Adipocyte (in vitro differentiated cells): ENCODE measurements at places on chromosomes 2 and 18.
A peak's percentile ranks its signal among the peaks of the same experiment; 100 is the strongest.

GRCh38 chr2:214946949-214947348 is 137.5 kb upstream of the BARD1 start:
- DNase-seq = no peak

DNA sequence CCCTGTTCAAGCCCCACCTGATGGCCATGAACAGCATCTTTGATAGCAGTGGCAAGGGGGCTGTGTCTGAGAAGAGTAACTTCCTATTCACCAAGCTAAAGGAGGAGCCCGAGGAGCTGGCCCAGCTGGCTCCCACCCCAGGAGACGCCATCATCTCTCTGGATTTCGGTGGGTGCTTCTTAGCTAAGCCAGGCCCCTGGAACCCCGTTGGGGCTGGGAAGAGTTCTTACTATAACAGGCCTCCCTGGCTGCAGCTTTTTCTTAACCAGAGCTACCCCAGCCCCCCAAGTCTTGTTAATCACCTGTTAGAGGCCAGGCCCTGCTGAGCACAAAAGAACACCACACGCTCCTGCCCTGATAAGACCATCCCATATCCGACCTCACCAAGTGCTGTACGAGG is 79.4 kb downstream of the EPAS1 start:
- no peak for DNase-seq

GRCh38 chr2:105747991-105748390 is 3.3 kb downstream of the NCK2 start:
- DNase-seq = no peak

- DNase-seq = no peak
These were observed 134.8 kb upstream of the FSHR start for GRCh38 chr2:49288902-49289700.

DNA sequence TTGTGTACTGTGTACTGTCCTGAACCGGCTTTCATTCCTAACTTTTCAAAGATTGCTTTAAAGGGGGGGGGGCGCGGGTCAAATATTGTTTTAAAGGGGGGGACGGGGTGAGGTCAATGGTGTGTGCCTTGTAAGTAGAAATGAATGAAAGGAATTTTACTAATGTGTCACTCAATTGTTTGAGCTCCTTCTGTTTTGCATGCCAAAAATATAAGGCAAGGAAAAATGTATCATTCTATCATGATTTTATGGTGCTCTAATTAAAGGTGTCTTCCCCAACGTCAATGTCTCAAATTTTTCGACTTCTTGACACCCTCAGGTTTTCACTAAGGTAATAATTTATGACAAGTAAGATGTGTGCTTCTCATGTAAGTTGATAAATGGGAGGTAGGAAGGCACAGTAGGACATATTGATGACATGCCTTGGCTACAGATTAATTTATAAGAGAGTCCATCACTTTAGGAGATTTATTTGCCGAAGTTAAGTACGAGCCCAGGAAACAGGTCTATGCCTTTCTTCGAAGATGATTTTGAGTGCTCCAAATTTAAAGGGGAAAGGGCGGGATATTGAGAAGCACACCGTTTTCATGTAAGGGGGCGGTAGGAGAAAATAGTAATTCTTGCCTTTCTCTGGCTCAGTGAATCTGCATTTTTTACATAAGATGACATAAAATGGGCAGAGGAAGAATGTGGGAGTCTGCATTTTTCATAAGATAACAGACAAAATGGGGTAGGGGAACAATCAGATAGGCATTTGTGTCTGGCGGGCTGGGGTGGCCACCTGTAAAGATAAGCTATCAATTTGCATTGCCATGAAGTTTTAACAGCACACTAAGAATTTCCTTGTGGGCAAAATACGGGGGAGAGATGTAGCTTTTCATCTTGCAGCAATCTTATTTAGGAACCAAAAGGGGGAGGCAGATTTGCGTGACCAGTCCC is 1.2 kb upstream of the TRAPPC8 start:
- DNase-seq = no peak

DNA sequence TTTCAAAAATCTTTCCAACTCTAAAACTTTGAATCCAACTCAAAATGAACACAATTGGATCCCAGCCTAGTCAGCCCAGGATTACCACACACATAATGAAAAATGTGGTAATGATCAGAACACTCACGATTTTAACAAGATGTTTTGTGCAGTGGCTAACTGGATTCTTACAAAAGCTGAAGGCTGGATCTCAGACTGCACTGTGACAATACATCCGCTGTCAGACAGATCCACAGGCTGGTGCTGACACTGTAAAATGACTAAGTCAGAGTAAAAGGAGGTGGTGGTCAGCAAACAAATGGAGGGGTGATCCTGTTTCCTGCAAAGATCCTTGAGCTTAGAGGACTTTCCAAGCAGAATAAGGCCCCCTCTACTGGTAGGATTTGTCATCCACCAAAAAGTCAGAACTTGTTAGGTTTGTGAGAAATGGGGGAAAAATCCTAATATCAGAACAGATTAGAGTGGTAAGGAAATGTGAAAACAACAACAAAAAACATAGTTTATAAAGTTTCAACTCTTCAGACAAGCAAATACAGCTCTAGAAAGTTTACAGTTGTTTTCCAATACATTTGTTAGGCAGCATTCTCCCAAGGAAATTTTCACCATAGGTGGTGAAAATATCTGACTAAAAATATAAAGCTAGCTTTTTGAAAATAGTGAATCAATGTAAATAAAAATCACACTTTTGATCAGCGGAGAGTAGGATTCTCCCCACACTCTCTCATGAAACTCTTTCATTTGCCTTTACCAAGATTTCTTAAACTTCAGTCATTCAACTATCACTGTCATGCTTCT is 211.9 kb downstream of the AGPS start:
- peak; percentile 89 for DNase-seq

DNA sequence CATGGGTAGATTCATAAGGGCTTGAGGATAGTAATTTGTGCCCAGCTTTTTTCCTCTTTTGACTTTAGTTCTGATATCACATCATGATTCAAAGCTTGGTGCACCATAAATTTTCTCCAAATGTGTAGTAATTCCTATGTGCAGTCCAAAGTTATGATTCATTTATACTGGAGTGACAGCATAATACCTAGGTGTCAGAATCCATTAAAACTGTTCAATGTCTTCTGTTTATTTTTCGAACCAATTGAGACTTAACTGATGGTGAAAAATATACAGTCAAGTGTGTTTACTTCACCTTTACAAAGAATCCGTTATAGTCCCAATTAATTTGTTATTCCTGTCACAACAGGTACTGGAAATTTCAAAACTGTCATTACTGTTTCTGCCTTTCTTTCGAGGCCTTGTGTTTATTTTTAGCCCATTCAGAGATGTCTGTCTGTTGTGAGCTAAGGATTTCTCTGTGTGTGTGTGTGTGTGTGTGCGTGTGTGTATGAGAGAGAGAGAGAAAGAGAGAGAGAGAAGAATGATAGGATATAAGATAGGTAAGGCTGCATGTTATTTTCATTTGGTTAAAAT is 389.7 kb upstream of the ATP5MC3 start:
- peak; percentile 43 for DNase-seq

DNA sequence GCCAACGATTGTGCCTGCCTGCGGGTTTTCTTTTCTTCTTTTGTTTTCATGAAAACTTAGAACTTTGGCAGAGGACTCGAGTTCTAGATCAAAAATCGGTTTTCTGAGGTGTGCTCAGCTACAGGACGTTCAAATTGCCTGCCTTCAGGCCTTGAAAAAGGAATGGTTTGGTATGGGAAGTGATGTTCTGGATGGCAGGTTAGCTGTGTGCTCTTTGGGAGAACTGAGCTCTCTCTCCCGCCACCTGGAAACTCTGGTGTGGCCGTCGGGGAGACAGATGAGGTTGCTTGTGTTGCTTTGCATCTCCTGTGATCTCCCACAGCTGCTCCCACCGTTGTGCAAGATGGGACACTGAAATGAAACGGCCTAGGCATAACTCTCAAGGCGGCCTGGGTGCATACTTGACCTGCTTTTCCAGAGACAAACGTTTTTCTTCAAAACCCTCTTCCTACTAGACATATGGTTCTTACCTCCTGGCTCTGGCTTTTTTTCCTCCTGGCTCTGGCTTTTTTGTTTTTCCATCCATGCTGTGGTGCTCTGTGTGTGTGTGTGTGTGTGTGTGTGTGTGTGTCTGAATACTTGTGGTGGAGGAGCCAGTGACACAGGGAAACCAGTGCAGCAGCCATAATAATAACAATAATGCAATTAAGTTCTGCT is 2.0 kb downstream of the FMNL2 start:
- peak; percentile 60 for DNase-seq

DNA sequence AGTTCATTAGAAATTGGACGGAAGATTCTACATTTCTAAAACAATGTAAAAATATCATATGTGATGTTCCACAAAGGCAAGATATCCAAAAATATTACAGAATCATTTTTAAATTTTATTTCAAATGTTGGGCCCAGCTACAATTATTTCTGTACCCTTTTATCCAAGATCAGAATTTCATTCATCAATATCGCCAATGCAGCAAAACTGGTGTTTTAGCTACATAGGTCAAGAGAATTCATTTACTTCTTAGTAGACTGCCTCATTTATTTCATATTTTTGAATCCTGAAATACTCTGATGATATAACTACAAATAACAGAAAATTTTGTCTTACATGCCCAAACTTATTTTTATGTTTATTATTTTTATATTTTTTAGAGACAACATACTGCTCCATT is 143.1 kb downstream of the CMPK2 start:
- no peak for DNase-seq

GRCh38 chr18:59565957-59566356 is 131.3 kb downstream of the CCBE1 start:
- no peak for DNase-seq

GRCh38 chr2:120314690-120315366 is 31.1 kb upstream of the INHBB start:
- no peak for DNase-seq

DNA sequence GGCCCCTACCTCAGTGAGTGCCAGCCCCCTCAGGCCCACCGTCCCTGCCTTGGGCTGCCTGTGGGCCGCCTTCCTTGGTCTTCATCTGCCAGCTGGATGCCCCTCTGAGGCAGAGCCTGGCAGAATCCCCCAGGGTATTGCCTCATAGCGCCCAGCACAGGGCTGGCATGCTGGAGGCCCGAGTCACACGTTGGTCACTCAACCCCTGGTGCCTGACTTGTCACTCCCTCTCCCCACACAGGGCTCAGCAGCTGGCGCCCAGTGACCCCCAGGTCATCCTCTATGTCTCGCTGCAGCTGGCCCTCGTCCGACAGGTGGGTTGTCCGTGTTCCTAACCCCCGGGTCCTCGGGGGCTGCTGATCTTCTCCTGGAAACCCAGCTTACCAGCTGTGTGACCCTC is 108.4 kb upstream of the MCFD2 start:
- no peak for DNase-seq

GRCh38 chr2:27502142-27502541 is 5.5 kb downstream of the GCKR start:
- DNase-seq = no peak

DNA sequence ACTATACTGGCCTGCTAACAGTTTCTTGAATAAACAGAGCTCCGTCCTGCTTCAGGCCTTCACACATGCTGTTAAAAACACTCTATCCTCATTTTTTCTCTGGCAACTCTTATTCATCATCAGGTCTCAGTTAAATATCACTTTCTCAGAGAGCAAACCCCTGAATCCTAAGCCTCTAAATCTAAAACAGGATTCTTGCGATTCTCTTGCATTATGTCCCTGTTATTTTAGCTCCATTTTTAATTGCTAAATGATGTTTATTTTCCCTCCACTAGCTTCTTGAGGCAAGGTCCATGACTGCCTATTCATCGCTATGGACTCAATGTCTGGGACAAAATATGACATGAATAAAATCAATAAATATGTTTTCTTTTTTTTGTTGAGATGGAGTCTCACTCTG is 190.7 kb upstream of the SMAD7 start:
- peak; percentile 11 for DNase-seq

- DNase-seq = peak; percentile 31
These were observed at the start of gene SH3YL1 for GRCh38 chr2:263774-264492. Gene SH3YL1 (minus strand): TSS chr2:264032. CDS start chr2:263984, 48 bp downstream.

DNA sequence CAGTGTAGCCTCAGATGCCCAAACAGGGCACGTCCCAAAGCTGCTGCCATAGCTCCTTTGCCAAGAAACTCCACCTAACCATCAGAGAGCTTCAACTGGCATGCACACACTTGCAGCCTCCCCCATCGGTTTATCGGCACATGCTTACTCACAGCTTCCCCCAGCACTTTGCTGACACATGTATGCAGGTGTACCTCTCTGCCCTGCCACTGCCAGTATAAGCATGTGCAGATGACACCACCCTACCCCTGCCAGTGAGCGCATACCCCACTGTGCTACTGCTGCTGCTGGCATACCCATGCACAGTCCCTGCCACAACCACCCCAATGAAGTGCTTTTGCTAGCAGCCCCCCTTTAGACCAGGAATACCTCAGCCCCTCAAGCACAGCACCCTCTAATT is 1231.0 kb downstream of the DSC3 start:
- no peak for DNase-seq

- DNase-seq = no peak
These were observed 264.1 kb downstream of the CDH20 start for GRCh38 chr18:61597316-61597715.

DNA sequence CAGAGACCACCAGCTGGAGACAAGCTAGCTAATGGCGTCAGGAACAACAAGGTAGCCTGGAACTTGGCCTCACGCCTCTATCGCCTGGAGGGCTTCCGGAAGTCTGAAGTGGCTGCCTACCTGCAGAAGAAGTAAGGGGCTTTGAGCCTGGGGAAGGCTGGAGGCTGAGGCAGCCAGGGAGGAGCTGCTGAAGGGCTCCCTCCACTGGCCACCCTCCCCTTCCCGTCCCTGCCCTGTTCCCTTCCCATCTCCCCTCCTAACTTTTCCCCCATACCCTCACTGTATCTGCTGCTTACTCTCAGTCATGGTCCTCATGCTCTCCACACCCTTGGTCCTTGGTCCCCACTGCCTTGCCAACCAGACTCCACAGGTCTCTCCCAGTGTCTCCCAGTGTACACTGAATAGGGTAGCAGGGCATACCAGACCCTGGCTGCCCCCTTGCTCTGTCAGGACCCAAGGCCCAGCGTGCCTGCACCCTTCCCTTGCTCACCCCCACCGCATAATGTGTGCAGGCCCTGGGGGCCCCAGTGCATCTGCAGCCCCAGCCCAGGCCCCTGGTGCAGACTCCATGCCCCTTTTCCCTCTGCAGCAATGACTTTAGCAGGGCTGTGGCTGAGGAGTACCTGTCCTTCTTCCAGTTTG is 18.8 kb downstream of the PSD4 start:
- no peak for DNase-seq

GRCh38 chr2:191922736-191923651 is 76.1 kb upstream of the CAVIN2 start:
- no peak for DNase-seq

GRCh38 chr2:154960802-154961583 is 262.5 kb downstream of the KCNJ3 start:
- no peak for DNase-seq

- no peak for DNase-seq
These were observed 26.3 kb downstream of the MRPL35 start for GRCh38 chr2:86225581-86225980.
